Activated B cell treated with CpG ODN at 0.5 μM for 24 hours (primary cell): ENCODE measurements at places on chromosomes 12 and 14. TPM values are rescaled to one million over a fixed set of nuclear protein-coding genes. Genes with fewer than 3 reads are reported as not detected.

GRCh38 chr12:70660002-70660604 is 22.9 kb upstream of the PTPRB start:
- peaks cover 10% of the 10 kb centered on the region for H3K4me1 ChIP-seq
- no peaks in the 10 kb centered on the region for H3K36me3 ChIP-seq
- H3K27ac ChIP-seq = no peak overlapping the region
- DNase-seq = no peak
- H3K4me3 ChIP-seq = no peak overlapping the region

- no peak overlapping the region for H3K4me3 ChIP-seq
- no peaks in the 10 kb centered on the region for H3K36me3 ChIP-seq
- no peak for DNase-seq
These were observed 536.3 kb upstream of the CCDC196 start for GRCh38 chr14:65949711-65950516.

GRCh38 chr12:125473501-125473900 is 408.3 kb downstream of the AACS start:
- no peaks in the 10 kb centered on the region for H3K4me1 ChIP-seq
- no peaks in the 10 kb centered on the region for H3K36me3 ChIP-seq
- H3K27me3 ChIP-seq = peaks cover 12% of the 10 kb centered on the region
- H3K4me3 ChIP-seq = no peak overlapping the region

- no peaks in the 10 kb centered on the region for H3K36me3 ChIP-seq
- H3K4me1 ChIP-seq = no peaks in the 10 kb centered on the region
- H3K27me3 ChIP-seq = no peaks in the 10 kb centered on the region
- no peak overlapping the region for H3K27ac ChIP-seq
These were observed 51.8 kb upstream of the JDP2 start for GRCh38 chr14:75375983-75376382.

DNA sequence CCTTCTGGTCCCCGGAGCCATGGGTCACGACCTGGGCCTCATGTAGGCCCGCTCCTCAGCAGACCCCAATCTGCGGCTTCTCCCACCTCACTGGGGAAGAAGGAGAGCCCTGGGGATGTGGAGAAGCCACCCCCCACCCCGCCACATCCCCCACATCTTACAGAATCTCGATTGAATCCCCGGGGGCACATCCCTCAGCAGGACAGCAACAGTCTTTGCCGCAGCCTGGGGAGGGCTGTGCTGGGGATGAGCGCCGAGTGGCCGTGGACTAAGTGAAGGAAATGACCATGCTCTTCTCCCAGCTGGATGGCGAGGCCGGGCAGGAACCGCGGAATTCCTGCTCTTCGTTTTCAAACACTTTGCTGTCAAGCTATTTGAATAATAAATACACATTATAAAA is 169.0 kb upstream of the RTL1 start:
- H3K36me3 ChIP-seq = no peaks in the 10 kb centered on the region
- no peak overlapping the region for H3K27ac ChIP-seq
- no peak overlapping the region for H3K4me3 ChIP-seq
- peaks cover 10% of the 10 kb centered on the region for H3K4me1 ChIP-seq
- peak; percentile 5 for DNase-seq
- H3K27me3 ChIP-seq = peaks cover 43% of the 10 kb centered on the region

The TEP1 gene
- total RNA-seq = 99.0 and 120 TPM in 2 replicates

The FAM222A gene
- total RNA-seq = 0.73 and 1.6 TPM in 2 replicates
